ENCODE measurements at places on chromosomes 3 and 15. TPM values are rescaled to one million over a fixed set of nuclear protein-coding genes. Genes with fewer than 3 reads are reported as not detected.

Gene CYP8B1
- not detected for total RNA-seq

- H3K27ac ChIP-seq = no peak overlapping the region
- H3K4me1 ChIP-seq = no peaks in the 10 kb centered on the region
- no peaks in the 10 kb centered on the region for H3K27me3 ChIP-seq
- DNase-seq = no peak
- H3K36me3 ChIP-seq = no peaks in the 10 kb centered on the region
- no peak overlapping the region for H3K4me3 ChIP-seq
Observed at GRCh38 chr3:22360164-22360563, 609.2 kb upstream of the ZNF385D start.

DNA sequence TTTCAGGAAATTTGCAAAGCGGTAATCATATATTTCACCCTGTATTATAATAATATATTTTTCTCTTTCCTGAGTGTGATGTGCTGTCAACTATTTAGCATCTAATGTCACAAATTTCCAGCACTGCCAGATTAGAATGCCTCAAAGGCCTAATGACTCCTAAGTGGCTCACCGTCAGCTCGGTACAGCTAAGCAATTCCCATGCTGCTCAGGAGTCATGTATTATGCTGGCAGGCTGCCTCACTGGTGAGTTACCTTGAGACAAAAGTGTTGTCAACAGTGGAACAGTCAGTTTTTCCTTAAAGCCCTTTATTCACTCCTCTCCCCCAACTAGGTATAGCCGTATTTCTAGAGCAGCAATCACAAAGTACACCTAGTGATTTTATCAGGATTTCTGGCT lies 83.6 kb downstream of the NSUN3 start:
- no peak overlapping the region for H3K4me3 ChIP-seq
- peaks cover 1% of the 10 kb centered on the region for H3K27me3 ChIP-seq
- DNase-seq = no peak

- H3K36me3 ChIP-seq = no peaks in the 10 kb centered on the region
- DNase-seq = no peak
- H3K27ac ChIP-seq = no peak overlapping the region
- no peaks in the 10 kb centered on the region for H3K4me1 ChIP-seq
- no peak overlapping the region for H3K4me3 ChIP-seq
Observed at GRCh38 chr3:180802837-180803236, 109.6 kb upstream of the FXR1 start.

- H3K36me3 ChIP-seq = no peaks in the 10 kb centered on the region
- no peaks in the 10 kb centered on the region for H3K4me1 ChIP-seq
- peaks cover 8% of the 10 kb centered on the region for H3K27me3 ChIP-seq
- DNase-seq = no peak
- H3K27ac ChIP-seq = no peak overlapping the region
- H3K4me3 ChIP-seq = no peak overlapping the region
Observed at GRCh38 chr15:93247466-93248121, 158.6 kb upstream of the RGMA start.

DNA sequence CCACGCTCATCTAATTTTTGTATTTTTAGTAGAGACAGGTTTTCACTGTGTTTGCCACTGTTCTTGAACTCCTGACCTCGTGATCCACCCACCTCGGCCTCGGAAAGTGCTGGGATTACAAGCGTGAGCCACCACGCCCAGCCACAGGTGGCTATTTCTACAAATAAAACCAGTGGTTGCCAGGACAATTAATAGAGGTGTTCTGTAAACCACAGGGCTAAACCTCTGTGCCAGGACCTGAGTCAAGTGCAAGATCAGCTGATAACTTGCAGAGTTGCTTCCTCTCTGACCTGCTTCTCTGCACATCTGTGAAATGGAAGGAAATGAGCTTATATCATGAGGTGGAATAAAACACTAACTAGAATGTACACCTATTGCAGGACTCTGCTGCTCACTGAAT lies 72.8 kb downstream of the CD200R1L start:
- H3K4me3 ChIP-seq = no peak overlapping the region
- peak; percentile 62 for DNase-seq
- H3K36me3 ChIP-seq = no peaks in the 10 kb centered on the region
- peaks cover 3% of the 10 kb centered on the region for H3K27me3 ChIP-seq

GRCh38 chr15:90159213-90159612 lies 41.9 kb upstream of the SEMA4B start:
- H3K4me3 ChIP-seq = no peak overlapping the region
- DNase-seq = no peak
- peak overlapping the region; percentile 69 for H3K27ac ChIP-seq
- no peaks in the 10 kb centered on the region for H3K36me3 ChIP-seq
- peaks cover 4% of the 10 kb centered on the region for H3K27me3 ChIP-seq
